Type B pancreatic cell (in vitro differentiated cells): ENCODE measurements at places on chromosomes 5 and 9.

DNA sequence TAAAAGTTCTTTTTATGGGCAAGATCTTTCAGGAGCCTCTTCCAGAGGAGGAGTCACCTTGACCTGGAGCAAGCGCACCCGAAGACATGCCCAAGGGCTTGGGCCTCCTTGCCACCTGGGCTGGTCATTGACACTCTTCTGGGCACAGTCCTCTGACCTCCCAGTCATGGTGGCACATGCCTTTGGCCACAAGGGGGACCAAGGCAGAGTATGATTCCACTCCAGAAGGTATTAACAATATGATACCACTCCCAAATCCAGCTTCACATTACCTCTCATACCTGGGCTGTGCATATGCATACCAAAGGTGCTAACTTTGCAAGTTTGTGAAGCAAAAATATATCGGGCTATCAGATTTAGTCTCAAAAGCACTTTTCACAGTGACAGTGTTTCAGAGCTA lies 84.6 kb downstream of the MAST4 start:
- H3K4me3 ChIP-seq, result no peak overlapping the region
- H3K27ac ChIP-seq, result no peak overlapping the region
- peaks cover 6% of the 10 kb centered on the region for H3K27me3 ChIP-seq

DNA sequence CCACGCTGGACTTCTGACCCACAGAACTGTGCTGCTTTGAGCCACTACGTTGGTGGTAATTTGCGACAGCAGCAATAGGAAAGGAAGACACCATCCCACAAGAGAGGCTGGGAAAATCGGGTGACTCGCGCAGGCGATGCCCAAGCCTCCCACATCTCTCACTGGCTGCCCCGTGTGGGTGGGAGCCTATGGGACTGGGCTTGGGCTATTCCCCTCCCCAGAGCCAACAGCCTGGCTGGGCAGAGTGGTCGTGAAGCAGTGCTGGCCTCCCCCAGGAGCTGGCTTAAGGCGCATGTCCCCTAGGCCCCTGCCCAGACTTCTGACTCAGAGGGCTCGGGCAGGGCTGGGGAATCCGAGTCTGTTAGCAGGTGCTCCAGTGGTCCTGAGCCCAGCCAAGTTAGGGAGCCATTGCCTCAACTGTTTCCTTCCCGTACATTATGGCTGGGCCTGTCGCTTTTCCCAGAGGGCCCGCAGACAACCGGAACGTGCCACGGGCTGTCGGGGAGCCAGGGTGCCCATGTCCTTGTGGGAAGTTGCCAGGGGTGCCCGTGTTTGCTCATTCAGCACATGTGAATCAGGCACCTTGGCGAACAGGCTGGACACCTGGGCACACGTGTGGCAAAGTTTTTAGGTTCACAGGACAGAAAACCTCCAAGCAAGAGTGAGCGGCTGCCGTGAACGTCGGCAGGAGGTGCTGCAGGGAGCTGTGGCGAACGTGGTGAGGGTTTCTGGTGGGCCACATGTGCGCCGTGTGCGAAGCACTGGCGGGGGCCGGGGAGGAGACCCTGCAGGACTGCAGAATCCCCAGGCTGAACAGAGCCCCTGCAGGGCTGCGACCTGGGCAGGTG lies 7.0 kb upstream of the RASGEF1C start:
- H3K4me3 ChIP-seq, result no peak overlapping the region
- H3K27me3 ChIP-seq, result peaks cover 8% of the 10 kb centered on the region
- no peaks in the 10 kb centered on the region for H3K4me1 ChIP-seq
- no peak overlapping the region for H3K27ac ChIP-seq
- no peaks in the 10 kb centered on the region for H3K36me3 ChIP-seq
- peak; percentile 56 for DNase-seq

DNA sequence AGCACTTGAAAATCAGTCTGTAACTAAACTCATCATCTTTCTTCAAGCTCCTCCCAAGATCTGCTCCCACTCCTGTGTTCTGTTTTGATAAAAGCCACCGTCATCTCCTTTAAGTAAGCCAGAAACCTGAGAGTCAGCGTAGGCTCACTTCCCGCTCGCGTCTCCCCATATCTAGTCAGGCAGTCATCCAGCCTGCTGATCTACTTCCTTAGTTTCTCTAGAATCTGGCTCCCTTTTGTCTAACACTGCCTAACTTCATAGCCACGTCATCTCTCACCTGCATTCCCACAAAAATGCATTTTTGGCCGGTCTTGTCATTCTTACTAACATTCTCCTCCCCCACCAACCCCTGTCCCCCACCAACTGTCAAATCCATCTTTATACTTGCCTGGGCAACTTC lies 3.0 kb upstream of the TJP2 start:
- DNase-seq, result no peak
- H3K4me3 ChIP-seq, result peak overlapping the region; percentile 54
- peaks cover 39% of the 10 kb centered on the region for H3K4me1 ChIP-seq
- H3K27me3 ChIP-seq, result peaks cover 24% of the 10 kb centered on the region
- H3K36me3 ChIP-seq, result no peaks in the 10 kb centered on the region

DNA sequence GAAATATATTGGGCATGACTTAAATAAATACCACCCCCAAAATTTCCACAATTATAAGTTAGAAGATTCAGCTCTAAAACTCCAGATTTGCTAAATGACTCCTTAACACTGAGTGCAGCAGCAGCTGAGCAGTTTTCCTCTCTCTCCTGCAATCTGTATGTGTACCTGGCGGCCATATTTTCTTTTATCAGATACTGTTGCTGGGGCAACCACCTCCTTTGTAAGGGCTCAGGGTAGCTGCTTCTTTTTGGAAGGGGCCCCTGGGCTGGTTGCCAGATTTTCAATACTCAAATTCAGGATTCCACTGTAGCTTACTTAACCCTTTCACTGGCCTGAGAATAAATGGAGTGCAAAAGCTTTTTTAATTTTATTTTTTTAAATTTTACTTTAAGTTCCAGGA lies 197.0 kb downstream of the TAF11L14 start:
- H3K27me3 ChIP-seq, result no peaks in the 10 kb centered on the region
- peak overlapping the region; percentile 56 for H3K27ac ChIP-seq
- no peaks in the 10 kb centered on the region for H3K36me3 ChIP-seq
- peak overlapping the region; percentile 25 for H3K4me3 ChIP-seq
- peaks cover 28% of the 10 kb centered on the region for H3K4me1 ChIP-seq
- no peak for DNase-seq

DNA sequence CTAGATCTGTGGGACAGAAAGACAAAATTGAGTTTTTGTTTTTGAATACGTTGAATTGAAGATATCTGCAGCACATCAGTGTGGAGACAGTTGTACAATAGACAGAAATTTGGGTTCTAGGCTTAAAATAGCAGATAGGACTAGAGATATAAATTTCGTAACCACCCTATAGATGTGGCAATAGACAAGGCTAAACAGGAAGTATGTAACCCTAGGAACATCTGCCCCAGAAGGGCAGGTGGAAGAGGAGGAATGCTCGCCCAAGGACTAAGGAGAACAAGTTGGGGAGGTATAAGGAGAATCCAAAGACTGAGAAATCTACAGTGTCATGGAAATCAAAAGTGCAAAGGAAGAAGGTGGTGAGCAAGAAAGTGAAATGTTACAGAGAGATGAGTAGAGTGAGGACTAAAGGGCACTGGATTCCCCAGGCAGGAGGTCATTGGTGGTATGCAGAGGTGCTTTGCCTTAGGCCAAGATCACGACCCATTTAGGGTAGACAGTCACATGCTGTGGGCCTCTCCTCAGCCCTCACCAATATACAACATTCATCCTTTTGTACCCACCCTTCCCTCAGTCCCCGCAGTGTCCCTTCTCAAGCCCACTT lies 109.1 kb upstream of the ELL2 start:
- no peak overlapping the region for H3K27ac ChIP-seq
- no peaks in the 10 kb centered on the region for H3K27me3 ChIP-seq
- H3K4me3 ChIP-seq, result no peak overlapping the region
- no peak for DNase-seq
